AG09309 (cell line): ENCODE measurements at places on chromosomes 5 and 9.

- no peak for DNase-seq
Measured at GRCh38 chr9:5840788-5841187, 7.9 kb upstream of the ERMP1 start.

- DNase-seq, result no peak
Measured at GRCh38 chr9:69232135-69232534, 58.1 kb downstream of the TJP2 start.

GRCh38 chr9:13915131-13915530, 398.8 kb downstream of the NFIB start:
- no peak for DNase-seq

- DNase-seq, result no peak
Measured at GRCh38 chr5:59171131-59171530, 588.3 kb downstream of the RAB3C start.

DNA sequence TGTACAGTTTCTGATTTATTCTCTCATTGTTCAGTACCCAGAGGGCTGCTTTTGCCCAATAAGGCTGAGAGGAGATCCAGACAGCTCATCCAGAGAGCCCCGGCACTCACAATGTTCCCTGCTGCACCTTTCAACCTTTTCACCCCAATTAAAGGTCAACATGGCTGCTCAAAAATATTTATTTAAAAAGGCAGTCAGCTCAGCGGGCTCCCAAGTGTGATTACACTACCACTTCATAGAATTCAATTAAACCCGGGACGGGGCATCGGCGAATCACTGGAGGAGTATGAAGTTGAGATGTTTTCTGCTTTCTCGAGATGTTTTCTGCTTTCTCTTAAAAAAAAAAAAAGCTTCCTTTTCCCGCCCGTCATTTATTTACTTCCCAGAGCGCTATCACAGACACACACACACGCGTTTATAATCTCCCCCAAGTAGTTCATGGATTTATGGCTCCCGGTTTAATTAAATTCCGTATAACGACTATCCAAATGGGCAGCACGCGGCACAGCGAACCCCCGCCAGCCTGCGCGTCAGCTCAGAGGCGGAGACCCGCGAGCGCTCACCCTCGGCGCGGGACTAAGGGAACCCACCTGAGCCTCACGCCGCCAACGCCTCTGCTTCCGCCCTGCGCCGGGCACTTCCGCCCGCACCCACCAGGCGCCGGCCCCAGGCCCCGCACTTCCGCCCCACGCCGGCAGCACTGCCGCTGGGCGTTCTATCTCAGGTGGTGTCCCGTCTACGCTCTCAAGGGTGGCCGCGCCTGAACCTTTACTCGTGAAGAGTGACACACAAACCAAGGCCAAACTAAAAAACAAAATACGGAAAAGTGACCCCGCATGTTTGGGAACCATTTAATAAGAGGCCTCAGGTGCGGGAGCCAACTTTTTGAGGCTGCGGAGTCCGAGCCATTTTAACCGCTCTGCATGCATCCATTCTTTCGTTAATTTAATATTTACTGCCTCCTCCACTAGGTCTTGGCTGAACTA, at the start of gene C5orf63:
Gene C5orf63 (minus strand): TSS at position 642 of the 986 bp plus-strand sequence. CDS start 14,507 bp downstream, outside the sequence.
- no peak for DNase-seq

- no peak for DNase-seq
Measured at GRCh38 chr9:109003116-109003515, 10.2 kb downstream of the CTNNAL1 start.
